ENCODE measurements at places on chromosomes 1 and 21.

- DNase-seq, result peak; percentile 79
Measured at GRCh38 chr1:12549460-12550349, 68.3 kb downstream of the DHRS3 start.

- DNase-seq, result peak; percentile 21
Measured at GRCh38 chr1:231421546-231421970, 529 bp downstream of the EGLN1 start.

DNA sequence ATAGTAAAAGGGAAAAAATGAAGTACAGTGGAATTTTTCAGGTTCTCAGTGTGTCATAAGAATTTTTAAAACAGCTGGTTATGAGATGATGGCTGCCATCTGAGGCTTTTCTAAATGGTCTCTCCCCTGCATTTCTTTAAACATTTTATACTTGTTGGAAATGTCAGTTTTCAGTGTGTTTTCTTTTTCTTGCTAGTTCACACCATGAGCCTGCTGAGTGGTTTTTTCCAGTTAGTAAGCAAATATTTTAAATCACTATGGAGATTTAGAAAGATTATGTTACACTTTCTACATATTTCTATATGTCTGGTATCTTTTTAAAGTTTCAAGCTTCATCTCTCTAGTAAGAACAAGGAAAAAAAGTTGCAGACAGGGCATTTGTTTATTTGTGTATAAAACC, 9.6 kb downstream of the RBM15 start:
- DNase-seq, result no peak

DNA sequence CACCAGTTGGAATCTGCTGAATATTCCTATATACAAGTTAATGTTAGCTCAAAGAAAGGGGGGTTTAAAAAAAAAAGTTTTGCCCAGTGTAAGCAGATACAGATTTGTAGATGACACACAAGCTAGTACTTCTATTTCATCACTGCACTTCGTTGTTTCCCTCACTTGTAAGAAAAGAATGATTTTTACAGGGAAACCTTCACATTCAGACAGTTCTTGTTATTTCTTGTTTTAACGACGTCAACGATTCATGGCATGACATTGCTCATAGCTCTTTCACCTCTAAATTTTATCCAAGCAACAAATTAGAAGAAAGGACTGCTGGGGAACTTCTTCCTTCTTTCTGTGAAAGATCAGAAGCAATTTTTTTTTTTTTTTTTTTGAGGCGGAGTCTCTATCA, 25.7 kb upstream of the C1orf105 start:
- no peak for DNase-seq

DNA sequence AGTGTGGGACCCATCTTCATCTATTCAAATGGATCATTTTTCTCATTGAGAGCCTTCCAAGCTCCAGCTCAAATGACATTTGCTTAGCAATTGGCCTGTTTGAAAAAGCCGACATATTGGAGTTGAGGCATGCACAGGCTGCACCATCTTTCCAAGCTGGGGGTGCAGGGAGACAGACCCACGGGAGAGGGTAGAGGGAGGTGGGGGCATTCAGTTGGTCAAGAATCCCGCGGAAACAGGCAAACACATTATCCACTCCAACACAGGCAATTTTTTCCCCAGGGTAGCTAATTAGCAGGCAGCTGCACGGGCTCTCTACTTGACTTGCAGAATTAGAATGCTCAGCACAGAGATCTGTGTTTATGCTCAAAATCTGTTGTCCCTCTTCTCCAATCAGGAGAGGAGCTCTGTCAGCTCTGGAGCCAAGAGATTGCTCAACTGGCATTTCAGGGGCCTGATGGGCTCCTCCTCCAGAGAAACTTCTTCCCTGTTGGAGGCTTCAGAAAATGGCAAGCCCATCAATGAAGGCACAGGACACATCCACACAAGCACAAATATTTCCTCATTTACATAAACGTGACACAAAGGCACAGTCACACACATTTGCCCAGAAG, 267.8 kb downstream of the FOXD2 start:
- DNase-seq, result no peak

DNA sequence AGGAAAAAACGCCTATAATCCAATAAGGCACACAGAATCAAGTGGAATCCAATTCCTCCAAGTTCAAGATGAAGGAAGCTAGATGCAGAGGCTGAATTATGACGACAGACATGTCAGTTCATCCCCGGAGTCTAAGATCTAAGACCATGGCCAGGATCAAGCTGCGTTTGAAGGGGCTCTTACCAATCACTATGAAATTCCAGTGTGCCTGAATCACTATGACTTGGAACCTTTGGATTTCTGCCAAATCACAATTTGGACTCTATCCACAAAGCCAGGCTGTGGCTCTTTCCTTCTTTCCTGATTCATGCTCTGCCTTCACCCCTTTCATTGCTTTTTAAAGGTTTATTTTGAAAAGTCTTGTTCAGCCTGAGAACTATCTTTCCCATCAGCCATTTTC, 17.1 kb downstream of the OLIG2 start:
- DNase-seq, result peak; percentile 84

- no peak for DNase-seq
Measured at GRCh38 chr1:217627431-217627830, 3.5 kb downstream of the GPATCH2 start.
